ENCODE measurements at places on chromosomes 4 and X.

- no peak for DNase-seq
Measured at GRCh38 chr4:8599091-8599460, 6.5 kb downstream of the CPZ start.

GRCh38 chr4:123453061-123453680 is 56.6 kb downstream of the SPRY1 start:
- no peak for DNase-seq

- DNase-seq: no peak
Measured at GRCh38 chr4:77959566-77960338, 97.1 kb downstream of the MRPL1 start.

DNA sequence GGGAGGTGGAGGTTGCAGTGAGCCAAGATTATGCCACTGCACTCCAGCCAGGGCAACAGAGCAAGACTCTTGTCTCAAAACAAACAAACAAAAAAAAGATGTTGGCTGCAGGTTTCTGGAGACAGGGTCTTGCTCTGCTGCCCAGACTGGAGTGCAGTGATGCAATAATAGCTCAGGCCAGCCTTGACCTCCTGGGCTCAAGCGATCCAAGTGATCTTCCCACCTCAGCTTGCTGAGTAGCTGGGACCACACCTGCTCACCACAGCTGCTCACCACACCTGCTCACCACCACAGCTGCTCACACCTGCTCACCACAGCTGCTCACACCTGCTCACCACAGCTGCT is 29.9 kb upstream of the CPLX1 start:
- no peak for DNase-seq
